Progenitor cell of endocrine pancreas (in vitro differentiated cells): ENCODE measurements at places on chromosomes 11 and 22. TPM values are rescaled to one million over a fixed set of nuclear protein-coding genes. Genes with fewer than 3 reads are reported as not detected.

DNA sequence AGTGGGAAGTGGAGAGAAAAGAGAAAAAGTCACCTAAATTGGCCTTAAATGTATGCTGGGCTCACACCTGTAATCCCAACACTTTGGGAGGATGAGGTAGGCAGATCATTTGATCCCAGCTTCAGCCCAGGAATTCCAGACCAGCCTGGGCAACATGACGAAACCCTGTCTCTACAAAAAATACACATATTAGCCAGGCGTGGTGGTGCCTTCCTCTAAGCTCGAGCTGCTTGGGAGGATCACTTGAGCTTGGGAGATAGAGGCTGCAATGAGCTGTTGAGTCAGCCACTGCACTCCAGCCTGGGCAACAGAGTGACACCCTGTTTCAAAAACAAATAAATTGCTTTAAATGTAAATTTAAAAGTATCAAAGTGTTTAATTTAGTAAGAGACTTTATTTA, 3.9 kb downstream of the CBL start:
- peaks cover 13% of the 10 kb centered on the region for H3K4me1 ChIP-seq
- no peaks in the 10 kb centered on the region for H3K27me3 ChIP-seq
- DNase-seq = no peak
- H3K4me3 ChIP-seq = no peak overlapping the region
- no peak overlapping the region for H3K27ac ChIP-seq

DNA sequence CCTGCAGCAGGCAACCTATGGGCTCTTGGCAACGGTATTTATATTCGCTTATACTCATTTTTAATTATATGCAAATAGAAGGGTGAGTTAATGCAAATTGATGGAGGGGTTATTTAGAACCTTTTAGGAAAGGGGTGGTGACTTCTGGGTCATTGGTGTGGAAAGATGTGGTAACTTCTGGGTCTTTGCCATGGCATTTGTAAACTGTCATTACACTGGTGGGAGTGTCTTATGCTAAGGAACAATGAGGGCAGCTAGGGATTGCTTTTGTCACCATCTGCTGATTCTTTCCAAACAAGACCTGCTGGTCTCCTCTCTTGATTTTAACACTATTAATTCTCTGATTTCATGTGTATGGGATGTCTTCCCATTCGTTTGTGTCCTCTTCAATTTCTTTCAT, 11.7 kb upstream of the KAT5 start:
- no peaks in the 10 kb centered on the region for H3K36me3 ChIP-seq
- no peak for DNase-seq
- H3K27ac ChIP-seq = no peak overlapping the region
- H3K4me1 ChIP-seq = no peaks in the 10 kb centered on the region
- H3K27me3 ChIP-seq = peaks cover 19% of the 10 kb centered on the region

- H3K27me3 ChIP-seq = peaks cover 77% of the 10 kb centered on the region
- DNase-seq = no peak
- peak within 1 kb of the TSS; percentile 66 for H3K27ac ChIP-seq
- H3K4me3 ChIP-seq = peak within 1 kb of the TSS; percentile 65
- no peaks in the 10 kb centered on the region for H3K36me3 ChIP-seq
Measured at GRCh38 chr11:75668451-75669297, at the start of gene MAP6. Gene MAP6 (minus strand): TSS chr11:75669038. CDS start chr11:75668369, 669 bp downstream.

The SCYL1 gene
- total RNA-seq = 61.4 and 66.3 TPM in 2 replicates

GRCh38 chr11:74471668-74472429, 4.5 kb upstream of the KCNE3 start:
- peaks cover 31% of the 10 kb centered on the region for H3K27me3 ChIP-seq
- H3K27ac ChIP-seq = no peak overlapping the region
- H3K4me1 ChIP-seq = no peaks in the 10 kb centered on the region

GRCh38 chr11:115155978-115156377, 348.2 kb downstream of the CADM1 start:
- H3K36me3 ChIP-seq = no peaks in the 10 kb centered on the region
- no peak for DNase-seq
- H3K4me3 ChIP-seq = no peak overlapping the region
- H3K4me1 ChIP-seq = peaks cover 8% of the 10 kb centered on the region

GRCh38 chr11:119673759-119674336, 55.2 kb downstream of the NECTIN1 start:
- H3K36me3 ChIP-seq = peaks cover 26% of the 10 kb centered on the region
- no peak for DNase-seq
- no peaks in the 10 kb centered on the region for H3K27me3 ChIP-seq

DNA sequence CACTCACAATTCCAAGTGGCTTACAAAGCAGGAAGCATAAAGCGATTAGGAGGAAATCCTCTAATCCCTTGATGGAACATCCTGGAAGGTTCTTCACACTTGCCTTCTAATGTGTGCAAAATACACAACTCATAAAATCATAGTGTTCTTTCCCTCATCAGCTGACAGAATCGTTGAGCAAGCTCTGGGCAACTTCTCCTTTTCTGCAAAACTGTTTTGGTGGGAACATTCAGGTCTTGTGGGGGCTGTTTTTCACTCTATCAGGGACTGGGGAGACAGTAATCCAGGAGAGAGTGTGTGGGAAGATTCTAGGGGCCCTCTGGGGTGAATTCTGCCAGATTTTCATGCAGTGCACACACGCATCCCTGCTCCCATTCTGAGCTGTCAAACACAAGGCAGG, 53.2 kb downstream of the IRAG1 start:
- H3K27me3 ChIP-seq = no peaks in the 10 kb centered on the region
- H3K27ac ChIP-seq = no peak overlapping the region
- H3K4me1 ChIP-seq = no peaks in the 10 kb centered on the region
- no peak overlapping the region for H3K4me3 ChIP-seq
- DNase-seq = no peak
- H3K36me3 ChIP-seq = no peaks in the 10 kb centered on the region

GRCh38 chr22:17243524-17243923, 24.3 kb upstream of the ADA2 start:
- H3K27ac ChIP-seq = no peak overlapping the region
- H3K4me1 ChIP-seq = no peaks in the 10 kb centered on the region
- no peaks in the 10 kb centered on the region for H3K27me3 ChIP-seq
- H3K36me3 ChIP-seq = no peaks in the 10 kb centered on the region
- H3K4me3 ChIP-seq = no peak overlapping the region
- no peak for DNase-seq

The MYOD1 gene
- total RNA-seq = not detected in 2 replicates
